ENCODE measurements at places on chromosomes 2 and 18.

DNA sequence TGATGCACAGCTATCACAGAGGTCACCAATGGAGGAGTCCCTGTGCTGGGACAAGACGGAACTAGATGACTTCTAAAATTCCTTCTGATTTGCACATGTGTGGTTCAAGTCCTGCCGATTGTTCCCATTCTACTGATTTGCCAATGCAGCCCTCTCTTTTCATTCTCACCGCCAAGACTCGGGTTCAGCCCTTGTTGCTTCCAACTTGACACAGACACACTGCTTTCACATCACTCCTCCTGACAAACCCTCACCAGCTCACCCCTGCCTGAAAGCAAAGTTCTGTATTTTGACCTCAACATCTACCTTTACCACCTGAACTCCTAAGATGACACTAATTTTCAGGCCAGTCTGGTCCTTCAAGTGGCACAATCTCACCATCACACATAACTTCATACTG, 25.5 kb downstream of the REEP1 start:
- no peak for DNase-seq

GRCh38 chr2:217004656-217005055, 144.8 kb upstream of the TNP1 start:
- DNase-seq = no peak

GRCh38 chr2:34545486-34546136, 946.5 kb upstream of the FAM98A start:
- no peak for DNase-seq

DNA sequence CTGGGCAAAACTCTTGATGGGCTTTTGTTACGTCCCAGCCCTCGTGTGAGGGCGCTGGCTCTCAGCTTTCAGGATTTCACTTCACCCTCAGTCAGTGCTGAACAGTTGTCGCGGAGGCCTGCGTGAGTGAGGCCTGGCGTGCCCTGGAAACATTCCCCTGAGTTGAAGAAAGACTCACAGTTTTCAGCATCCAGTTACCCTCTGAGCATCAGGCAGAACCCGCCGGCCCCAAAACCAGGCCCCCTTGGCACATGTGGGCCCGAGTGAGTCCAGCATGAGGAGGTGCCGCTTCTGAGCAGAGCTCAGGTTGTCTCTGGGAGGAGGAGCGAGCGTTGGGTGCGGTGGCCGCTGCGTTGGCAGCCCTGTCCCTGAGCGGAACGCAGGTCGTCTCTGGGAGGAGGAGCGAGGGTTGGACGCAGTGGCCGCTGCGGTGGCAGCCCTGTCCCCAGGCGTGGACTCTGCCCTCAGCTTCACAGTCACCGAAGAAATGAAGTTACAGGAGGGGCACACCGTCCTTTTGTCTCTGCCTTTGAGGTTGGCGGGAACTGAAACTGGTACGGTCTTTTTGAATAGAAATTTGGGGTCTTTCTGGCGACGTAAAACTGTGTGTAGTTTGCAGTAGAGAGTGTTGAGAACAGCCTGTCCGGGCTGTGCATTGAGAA, at the start of gene NEU4:
TSS of gene NEU4 (plus strand) at position 473 of the 662 bp plus-strand sequence. CDS start 5,292 bp downstream, outside the sequence.
- no peak for DNase-seq

- DNase-seq = no peak
These were observed 6.4 kb upstream of the CLEC4F start for GRCh38 chr2:70826696-70827350.

DNA sequence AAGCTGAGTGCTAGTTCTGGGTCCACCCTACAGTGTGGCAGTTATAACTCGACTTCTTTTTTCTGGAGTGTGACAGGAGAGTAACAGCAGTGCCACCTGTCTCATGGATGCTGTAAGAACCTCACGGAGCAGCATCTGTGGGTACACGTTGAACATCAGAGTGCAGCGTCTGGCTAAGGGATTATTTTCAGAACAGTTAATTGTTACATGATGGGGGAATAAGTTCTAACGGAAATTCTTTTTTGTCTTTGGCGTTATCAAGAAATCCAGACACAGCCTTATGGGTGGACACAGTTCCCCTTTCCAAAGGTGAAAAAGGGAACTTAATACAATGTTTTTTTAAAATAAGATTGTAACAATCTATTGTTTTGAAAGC, 28.3 kb upstream of the TOGARAM2 start:
- DNase-seq = no peak

GRCh38 chr2:24449344-24449743, 41.7 kb upstream of the NCOA1 start:
- DNase-seq = no peak

- DNase-seq = no peak
These were observed 137.3 kb downstream of the MYCN start for GRCh38 chr2:16077601-16078000.

GRCh38 chr2:95165030-95165370, 609 bp upstream of the ZNF2 start:
- no peak for DNase-seq

DNA sequence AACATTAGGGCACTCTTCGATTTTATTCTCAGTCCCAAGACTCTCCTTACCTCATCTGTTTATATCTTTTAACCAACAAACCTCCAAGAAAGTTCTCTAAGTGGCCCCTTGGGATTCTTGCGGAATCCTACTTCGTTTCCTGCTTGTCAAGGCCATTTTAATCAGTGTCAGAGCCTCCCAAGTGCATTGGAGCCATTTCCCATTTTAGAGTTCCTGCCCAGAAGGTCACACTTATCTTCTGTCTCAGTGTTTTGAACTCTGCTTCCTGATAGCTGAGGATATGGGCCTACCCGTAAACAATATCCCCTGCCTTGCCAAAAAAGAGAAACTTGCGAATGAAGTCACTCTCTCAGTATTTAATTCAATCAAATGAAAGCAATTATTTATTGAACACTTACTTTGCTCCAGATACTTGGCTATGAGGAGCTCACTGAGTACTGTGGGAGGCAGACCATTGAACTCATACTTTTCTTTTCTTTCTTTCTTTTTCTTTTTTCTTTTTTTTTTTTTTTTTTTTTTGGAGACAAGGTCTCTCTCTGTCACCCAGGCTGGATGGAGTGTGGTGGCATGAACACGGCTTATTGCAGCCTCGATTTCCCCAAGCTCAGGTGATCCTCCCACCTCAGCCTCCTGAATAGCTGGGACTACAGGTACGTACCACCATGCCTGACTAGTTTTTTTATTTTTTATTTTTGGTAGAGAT, 5.7 kb upstream of the NOSTRIN start:
- no peak for DNase-seq
